CD14-positive monocyte (primary cell): ENCODE measurements at places on chromosomes 12 and 14. TPM values are rescaled to one million over a fixed set of nuclear protein-coding genes. Genes with fewer than 3 reads are reported as not detected.
A peak's percentile ranks its signal among the peaks of the same experiment; 100 is the strongest.

Gene LUM
- polyA plus RNA-seq, result not detected

Gene C14orf180
- not detected for polyA plus RNA-seq

Gene COX8C
- not detected for polyA plus RNA-seq

Gene MMP19
- polyA plus RNA-seq, result 1.0 TPM

Gene RNASE4
- polyA plus RNA-seq, result 49.1 TPM

Gene STAC3
- 26.8 and 32.1 TPM in 2 replicates for polyA plus RNA-seq

Gene POTEM
- polyA plus RNA-seq, result not detected

Gene OR4N5
- not detected for polyA plus RNA-seq

Gene MANSC4
- polyA plus RNA-seq, result not detected

Gene INHBC
- polyA plus RNA-seq, result not detected

Gene NGB
- not detected for polyA plus RNA-seq

Gene OVCH1
- polyA plus RNA-seq, result 0.03 TPM in 1 of 2 replicates, not detected in the other

Gene CPM
- 32.4 TPM for polyA plus RNA-seq

Gene ATP5MC2
- polyA plus RNA-seq, result 498 TPM

Gene HHIPL1
- 0.09 TPM in 2 replicates for polyA plus RNA-seq

Gene ZNF891
- polyA plus RNA-seq, result 0.14 and 0.45 TPM in 2 replicates

Gene RGS6
- not detected for polyA plus RNA-seq

Gene SLC24A4
- polyA plus RNA-seq, result 25.0 and 41.9 TPM in 2 replicates

Gene FGF23
- not detected in 2 replicates for polyA plus RNA-seq

- no peaks in the 10 kb centered on the region for H3K36me3 ChIP-seq
- no peaks in the 10 kb centered on the region for H3K27me3 ChIP-seq
- H3K4me1 ChIP-seq, result no peaks in the 10 kb centered on the region
- no peak overlapping the region for H3K27ac ChIP-seq
- DNase-seq, result no peak
These were observed 255.3 kb downstream of the RAD51B start for GRCh38 chr14:68074765-68075381.

DNA sequence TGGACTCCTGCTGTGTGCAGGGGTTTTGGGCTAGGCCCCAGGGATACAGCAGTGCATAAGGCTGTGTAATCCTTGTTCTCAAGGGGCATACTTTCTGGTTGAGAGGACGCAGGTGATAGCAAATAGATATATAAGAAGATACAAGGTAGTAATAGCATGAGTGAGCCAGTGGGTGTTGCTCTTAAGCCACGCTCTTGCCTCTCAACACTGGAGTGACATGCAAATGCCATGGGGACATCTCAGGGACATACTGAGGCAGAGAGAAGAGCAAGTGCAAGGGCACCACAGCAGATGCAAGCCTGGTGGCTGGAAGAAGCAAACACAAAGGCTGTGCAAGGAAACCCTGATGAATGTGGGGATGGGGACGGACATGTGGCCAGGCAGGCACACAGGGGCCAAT is 223.3 kb downstream of the CHST11 start:
- H3K27me3 ChIP-seq, result no peaks in the 10 kb centered on the region
- H3K4me1 ChIP-seq, result peaks cover 83% of the 10 kb centered on the region
- H3K27ac ChIP-seq, result peak overlapping the region; percentile 71
- peak; percentile 33 for DNase-seq

DNA sequence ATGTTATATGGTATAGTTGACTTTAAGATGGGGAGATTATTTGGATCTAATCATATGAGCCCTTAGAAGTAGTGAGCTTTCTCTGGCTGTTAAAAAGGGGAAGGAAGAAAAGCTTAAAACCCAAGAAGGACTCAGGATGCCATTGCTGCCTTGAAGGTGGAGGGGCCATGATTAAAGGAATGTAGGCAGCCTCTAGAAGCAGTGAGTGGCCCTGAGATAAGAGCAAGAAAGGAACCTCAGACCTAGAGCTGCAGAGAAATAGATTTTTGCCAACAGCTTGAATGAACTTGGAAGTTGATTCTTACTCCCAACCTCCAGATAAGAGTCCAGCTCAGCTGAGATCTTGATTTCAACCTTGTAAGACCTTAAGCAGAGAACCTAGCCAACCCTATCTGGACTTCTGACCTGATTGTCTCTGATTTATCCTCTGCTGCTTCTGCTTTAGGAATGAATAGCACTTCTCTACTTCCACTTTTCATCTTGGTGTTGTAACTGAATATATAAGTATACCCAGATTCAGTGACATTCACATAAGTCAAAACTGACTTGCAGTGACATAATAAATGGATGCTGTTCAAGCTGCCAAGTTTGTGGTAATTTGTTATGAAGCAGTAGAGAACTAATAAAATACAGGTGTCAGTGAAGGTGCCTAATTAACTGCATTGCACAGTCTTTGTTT is 33.5 kb downstream of the RAD51B start:
- DNase-seq, result peak; percentile 88
- peak overlapping the region; percentile 64 for H3K27ac ChIP-seq
- peak overlapping the region; percentile 15 for H3K4me3 ChIP-seq

- H3K27me3 ChIP-seq, result no peaks in the 10 kb centered on the region
- peaks cover 17% of the 10 kb centered on the region for H3K4me1 ChIP-seq
- no peaks in the 10 kb centered on the region for H3K36me3 ChIP-seq
- DNase-seq, result no peak
These were observed 29.7 kb upstream of the SFSWAP start for GRCh38 chr12:131681257-131681620.

- no peak overlapping the region for H3K27ac ChIP-seq
- DNase-seq, result no peak
- H3K4me1 ChIP-seq, result peaks cover 3% of the 10 kb centered on the region
- no peak overlapping the region for H3K4me3 ChIP-seq
- H3K36me3 ChIP-seq, result no peaks in the 10 kb centered on the region
- peaks cover 6% of the 10 kb centered on the region for H3K27me3 ChIP-seq
These were observed 37.2 kb downstream of the NRXN3 start for GRCh38 chr14:78207414-78207813.

- no peak for DNase-seq
- H3K4me3 ChIP-seq, result no peak overlapping the region
- H3K36me3 ChIP-seq, result no peaks in the 10 kb centered on the region
- H3K27me3 ChIP-seq, result no peaks in the 10 kb centered on the region
These were observed 13.4 kb downstream of the C1S start for GRCh38 chr12:7073946-7074345.

DNA sequence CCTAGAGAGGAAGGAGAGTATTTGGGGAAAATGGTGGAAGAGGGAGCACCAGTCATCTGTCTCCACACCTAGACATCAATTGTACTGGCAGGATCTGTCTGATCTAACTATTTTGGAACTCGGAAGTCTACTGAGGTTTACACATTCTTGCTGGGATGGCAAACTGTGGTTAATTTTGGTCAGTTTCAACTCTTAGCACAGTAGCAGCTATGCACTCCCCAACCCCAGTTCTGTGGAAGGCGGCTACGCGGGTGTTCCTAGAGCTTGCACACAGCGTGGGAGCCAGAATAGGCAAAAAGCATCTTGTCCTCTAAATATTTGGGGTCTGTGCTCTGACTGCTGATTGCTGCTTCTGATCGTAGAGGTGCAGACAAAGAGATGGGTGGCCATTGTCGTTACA is 33.8 kb downstream of the TECPR2 start:
- peaks cover 45% of the 10 kb centered on the region for H3K36me3 ChIP-seq
- H3K4me1 ChIP-seq, result peaks cover 10% of the 10 kb centered on the region
- DNase-seq, result no peak
- no peaks in the 10 kb centered on the region for H3K27me3 ChIP-seq

GRCh38 chr12:45231515-45232145 is 15.7 kb downstream of the ANO6 start:
- no peak overlapping the region for H3K4me3 ChIP-seq
- peaks cover 19% of the 10 kb centered on the region for H3K4me1 ChIP-seq
- peaks cover 5% of the 10 kb centered on the region for H3K36me3 ChIP-seq
- DNase-seq, result no peak

GRCh38 chr14:28635387-28635786 is 131.2 kb upstream of the FOXG1 start:
- H3K27me3 ChIP-seq, result no peaks in the 10 kb centered on the region
- H3K27ac ChIP-seq, result no peak overlapping the region
- DNase-seq, result no peak
- H3K36me3 ChIP-seq, result no peaks in the 10 kb centered on the region
- H3K4me3 ChIP-seq, result no peak overlapping the region

DNA sequence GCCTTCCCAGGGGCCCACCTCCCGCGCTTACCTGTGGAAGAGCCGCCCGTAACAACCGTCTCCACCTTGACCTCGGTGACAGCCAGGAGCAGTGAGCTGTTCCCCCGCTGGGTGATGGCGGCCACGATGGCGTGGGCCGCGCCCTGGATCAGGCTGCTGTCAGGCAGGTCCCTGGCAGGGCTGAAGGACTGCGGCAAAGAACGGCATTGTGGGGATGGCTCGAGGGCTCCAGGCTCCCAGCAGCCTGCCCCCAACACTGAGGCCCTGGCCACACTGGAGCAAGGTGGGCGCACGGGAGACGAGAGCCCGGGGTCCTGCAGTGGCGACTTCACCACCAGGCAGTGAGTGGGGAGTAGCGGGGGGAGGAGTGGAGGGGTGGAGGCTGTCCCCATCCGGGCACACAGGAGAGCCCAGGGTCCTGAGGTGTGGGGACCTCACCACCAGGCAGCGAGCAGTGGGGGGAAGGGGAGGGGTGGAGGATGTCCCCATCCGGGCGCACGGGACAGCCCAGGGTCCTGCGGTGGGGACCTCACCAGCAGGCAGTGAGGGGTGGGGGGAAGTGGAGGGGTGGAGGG is 25.0 kb downstream of the JAG2 start:
- DNase-seq, result no peak
- no peak overlapping the region for H3K27ac ChIP-seq
- no peaks in the 10 kb centered on the region for H3K27me3 ChIP-seq
- no peaks in the 10 kb centered on the region for H3K4me1 ChIP-seq
- no peak overlapping the region for H3K4me3 ChIP-seq

- no peaks in the 10 kb centered on the region for H3K27me3 ChIP-seq
- H3K4me1 ChIP-seq, result no peaks in the 10 kb centered on the region
These were observed 22.2 kb downstream of the RTRAF start for GRCh38 chr14:52011523-52011922.

- H3K27me3 ChIP-seq, result no peaks in the 10 kb centered on the region
- no peak for DNase-seq
- H3K36me3 ChIP-seq, result no peaks in the 10 kb centered on the region
- H3K4me3 ChIP-seq, result no peak overlapping the region
These were observed 78.7 kb upstream of the PSMC1 start for GRCh38 chr14:90177539-90178189.

DNA sequence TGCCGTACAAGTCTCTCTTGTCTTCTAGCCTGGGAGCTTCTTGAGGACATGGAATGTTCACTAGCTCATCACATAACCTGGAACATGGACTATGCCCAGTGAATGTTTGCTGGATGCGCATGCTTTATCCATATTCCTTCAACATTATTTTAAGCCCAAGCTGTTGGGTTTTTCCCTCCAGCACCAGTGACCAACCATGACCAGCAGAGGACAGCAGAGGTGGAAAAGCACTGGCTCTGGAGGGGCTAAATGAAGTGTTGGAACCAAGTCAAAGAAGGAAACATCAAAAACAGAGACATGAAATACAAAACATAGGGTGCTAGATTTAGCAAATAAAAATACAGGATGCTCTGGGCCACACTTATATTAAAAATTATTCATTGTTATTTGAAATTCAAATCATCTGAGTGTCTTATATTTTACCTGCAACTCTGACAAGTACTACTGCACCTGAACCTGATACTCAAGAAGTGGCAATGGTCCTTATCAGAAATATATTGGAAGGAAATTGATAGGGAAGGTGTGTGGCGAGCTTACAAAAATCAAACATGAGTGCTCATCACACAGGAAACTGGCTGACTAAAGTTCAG is 23.1 kb upstream of the HELB start:
- H3K27me3 ChIP-seq, result no peaks in the 10 kb centered on the region
- H3K27ac ChIP-seq, result no peak overlapping the region
- H3K4me3 ChIP-seq, result no peak overlapping the region
- no peaks in the 10 kb centered on the region for H3K36me3 ChIP-seq
- DNase-seq, result no peak

DNA sequence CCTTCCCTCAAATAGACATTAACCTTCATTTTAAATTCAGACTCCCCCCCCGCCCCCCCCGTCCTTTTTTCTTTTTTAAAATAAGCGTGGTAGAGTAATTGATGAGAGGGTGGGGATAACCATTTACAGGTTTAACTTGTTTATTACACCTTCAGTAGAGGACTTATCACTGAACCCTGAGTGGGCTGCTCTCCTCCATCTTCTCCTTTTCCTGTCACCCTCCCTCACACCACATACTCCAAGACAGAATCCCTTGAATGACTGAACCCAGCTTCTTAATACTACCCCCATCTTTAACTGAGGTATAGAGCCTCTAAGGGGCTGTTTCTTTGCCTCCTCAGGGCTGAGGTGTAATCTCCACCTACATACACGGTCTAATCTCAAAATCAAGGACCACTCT is 3.7 kb upstream of the IKZF4 start:
- no peaks in the 10 kb centered on the region for H3K36me3 ChIP-seq
- peaks cover 20% of the 10 kb centered on the region for H3K4me1 ChIP-seq
- DNase-seq, result no peak
- no peak overlapping the region for H3K27ac ChIP-seq

DNA sequence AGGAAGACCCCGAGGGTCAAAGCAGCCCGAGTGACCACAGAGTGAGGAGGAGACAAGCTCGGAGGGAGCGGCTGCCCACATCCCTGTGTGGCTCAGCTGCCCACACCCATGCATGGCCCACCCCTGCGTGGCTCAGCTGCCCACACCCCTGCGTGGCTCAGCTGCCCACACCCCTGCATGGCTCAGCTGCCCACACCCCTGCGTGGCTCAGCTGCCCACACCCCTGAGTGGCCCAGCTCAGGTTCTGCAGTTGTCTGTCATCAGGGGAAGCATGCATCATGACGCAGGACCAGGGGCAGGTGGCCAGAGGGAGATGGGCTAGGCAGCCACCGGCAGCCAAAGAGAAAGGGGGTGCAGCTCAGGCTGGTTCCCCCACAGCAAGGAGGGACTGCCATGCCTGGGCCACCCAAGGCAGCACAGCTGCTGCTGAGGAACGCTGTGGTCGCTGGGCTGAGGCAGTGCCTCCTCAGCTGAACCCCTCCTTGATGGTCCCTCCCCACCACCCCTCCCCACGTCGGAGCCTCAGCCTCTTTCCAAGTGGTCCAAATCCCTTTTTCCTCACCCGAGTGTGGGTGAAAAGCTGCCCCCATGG is 33.3 kb upstream of the NUDT14 start:
- no peaks in the 10 kb centered on the region for H3K27me3 ChIP-seq
- no peak for DNase-seq
- H3K36me3 ChIP-seq, result peaks cover 93% of the 10 kb centered on the region
- H3K27ac ChIP-seq, result no peak overlapping the region
- no peak overlapping the region for H3K4me3 ChIP-seq

DNA sequence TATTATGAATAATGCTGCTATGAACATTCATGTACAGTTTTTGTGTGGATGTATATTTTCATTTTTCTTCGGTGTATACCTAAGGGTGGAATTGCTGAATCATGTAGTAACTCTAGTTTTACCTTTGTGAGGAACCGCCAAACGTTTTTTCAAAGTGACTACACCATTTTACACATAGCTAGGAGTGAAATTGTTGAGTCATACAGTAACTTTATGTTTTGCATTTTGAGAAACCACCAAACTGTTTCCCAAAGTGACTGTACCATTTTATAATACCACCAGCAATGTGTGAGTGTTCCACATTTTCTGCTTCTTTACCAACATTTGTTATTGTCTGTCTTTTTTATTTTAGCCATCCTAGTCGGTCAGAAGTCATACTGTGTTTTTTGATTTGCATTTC is 3.1 kb upstream of the TPH2 start:
- H3K27me3 ChIP-seq, result no peaks in the 10 kb centered on the region
- no peak for DNase-seq
- H3K4me3 ChIP-seq, result no peak overlapping the region
- no peaks in the 10 kb centered on the region for H3K36me3 ChIP-seq
- H3K27ac ChIP-seq, result no peak overlapping the region
